ENCODE measurements at places on chromosomes 6 and 20. TPM values are rescaled to one million over a fixed set of nuclear protein-coding genes. Genes with fewer than 3 reads are reported as not detected.

Gene PTCRA
- total RNA-seq = not detected

Gene CSTF1
- total RNA-seq = 18.5 TPM

Gene BFSP1
- total RNA-seq = 1.3 TPM

Gene MCM8
- 5.7 TPM for total RNA-seq

Gene PRND
- total RNA-seq = not detected

Gene MICB
- total RNA-seq = 0.92 TPM

Gene FAM184A
- total RNA-seq = 0.76 TPM

Gene OPRL1
- 0.12 TPM for total RNA-seq

Gene C20orf144
- not detected for total RNA-seq

Gene MATN4
- total RNA-seq = 0.16 TPM

GRCh38 chr6:160462551-160463109 lies 114.5 kb downstream of the SLC22A3 start:
- ATAC-seq = peak; percentile 35

- ATAC-seq = no peak
These were observed 92.2 kb downstream of the SIM1 start for GRCh38 chr6:100372326-100373091.

DNA sequence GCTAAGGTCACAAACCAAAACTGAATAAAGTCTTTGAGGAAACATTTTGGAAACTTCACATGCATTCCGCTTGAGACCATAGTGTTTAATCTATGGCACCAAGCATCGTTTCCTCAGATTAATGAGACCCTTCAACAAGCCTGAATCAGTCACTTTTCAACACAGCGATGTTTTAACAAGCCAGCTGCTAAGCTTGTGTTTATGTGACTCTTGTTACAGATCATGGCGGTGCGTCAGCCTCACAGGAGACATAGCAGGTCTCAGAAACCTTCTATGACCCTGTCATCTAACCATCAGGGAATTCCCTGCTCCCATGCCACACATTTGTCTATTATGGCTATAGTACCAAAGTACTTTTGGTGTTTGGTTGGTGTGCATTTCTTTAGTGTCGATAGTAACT lies 57.2 kb downstream of the MTFR2 start:
- no peak for ATAC-seq

GRCh38 chr6:84249724-84250123 lies 22.3 kb upstream of the CEP162 start:
- ATAC-seq = no peak

- no peak for ATAC-seq
These were observed 4.3 kb upstream of the KCNG1 start for GRCh38 chr20:51027035-51027795.

GRCh38 chr6:142953373-142954273 lies 8.6 kb upstream of the HIVEP2 start:
- ATAC-seq = no peak

GRCh38 chr6:96460052-96460700 lies 61.4 kb upstream of the UFL1 start:
- ATAC-seq = no peak

DNA sequence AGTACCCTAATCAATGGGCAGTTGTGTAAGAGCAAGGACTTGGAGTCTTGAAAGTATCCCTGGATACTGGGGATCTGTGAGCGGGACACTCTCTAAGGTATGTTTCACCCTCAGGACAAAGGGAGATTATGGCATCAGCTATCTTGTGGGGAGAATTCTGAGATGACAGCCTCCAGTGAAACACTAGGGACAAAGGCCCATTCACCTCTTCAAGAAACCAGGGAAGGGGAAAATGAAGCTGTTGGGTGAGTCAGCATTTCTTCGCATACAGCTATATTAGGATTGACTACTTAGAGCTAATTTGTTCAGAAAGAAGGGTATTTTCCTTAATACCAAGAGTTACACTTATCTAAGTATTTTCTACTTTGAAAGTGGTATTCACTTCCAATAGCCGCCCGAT lies 35.9 kb downstream of the OPN5 start:
- ATAC-seq = no peak

- no peak for ATAC-seq
These were observed 95.4 kb upstream of the MRPS10 start for GRCh38 chr6:42313038-42313437.

DNA sequence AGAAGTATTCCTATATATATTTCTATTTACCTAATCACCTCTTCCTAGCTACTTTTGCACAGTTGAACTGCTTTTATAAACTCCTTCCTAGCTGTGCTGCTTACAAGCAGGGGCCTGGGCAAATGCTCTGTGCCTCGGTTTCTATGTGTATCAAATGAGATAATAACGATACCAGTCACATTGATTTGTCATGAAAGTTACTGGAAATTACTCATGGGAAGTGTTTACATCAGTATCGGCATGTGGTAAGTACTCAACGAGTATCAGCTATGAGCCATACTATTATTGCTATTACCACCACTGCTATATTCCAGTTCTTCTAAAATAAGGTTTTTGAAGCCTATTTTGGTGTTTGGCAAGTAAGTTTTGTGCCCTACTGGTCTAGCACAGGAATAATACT lies 4.9 kb downstream of the LAMA4 start:
- no peak for ATAC-seq

GRCh38 chr6:164409309-164410009 lies 899.9 kb downstream of the C6orf118 start:
- ATAC-seq = no peak

DNA sequence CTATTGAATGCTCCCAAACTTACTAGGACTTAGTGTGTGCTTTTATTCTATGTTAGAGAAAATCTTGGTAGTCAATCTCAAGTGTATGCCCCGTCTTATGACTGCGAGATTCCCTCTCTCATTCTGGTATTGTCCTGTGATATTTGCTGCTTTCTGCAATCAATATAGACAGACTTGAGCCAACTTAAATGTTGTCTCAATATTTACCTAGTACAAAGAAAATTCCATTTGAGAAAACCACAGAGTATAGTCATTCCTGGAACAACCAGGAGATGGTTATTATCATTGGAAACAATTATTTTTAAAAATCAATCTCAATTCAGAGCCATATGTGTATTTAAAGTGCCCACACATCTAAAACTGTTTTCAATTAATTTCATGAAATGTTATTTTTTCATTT lies 330.0 kb downstream of the NRN1 start:
- ATAC-seq = no peak

- ATAC-seq = no peak
These were observed 143.5 kb upstream of the SUPT3H start for GRCh38 chr6:45521226-45521625.

GRCh38 chr6:157848693-157849092 lies 25.6 kb downstream of the SNX9 start:
- ATAC-seq = peak; percentile 84

GRCh38 chr6:52457096-52457495 lies 37.0 kb downstream of the EFHC1 start:
- peak; percentile 68 for ATAC-seq

DNA sequence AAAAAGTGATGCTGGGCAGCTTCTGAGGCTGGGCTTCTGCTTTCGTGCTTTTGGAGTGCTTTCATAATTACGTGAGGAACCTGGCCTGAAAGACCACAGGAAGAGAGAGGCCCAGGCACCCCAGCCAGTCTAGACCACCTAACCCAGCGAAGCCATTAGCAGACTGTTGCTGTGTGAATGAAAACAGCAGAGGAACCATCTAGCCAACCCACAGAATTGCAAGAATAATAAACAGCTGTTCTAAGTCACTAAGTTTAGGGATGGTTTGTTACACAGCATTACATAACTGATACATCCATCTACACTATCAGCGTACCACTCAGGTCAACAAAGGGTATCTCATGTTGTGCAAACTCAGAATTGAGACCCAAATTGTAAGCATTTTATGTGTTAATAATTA lies 34.5 kb downstream of the FGD2 start:
- ATAC-seq = peak; percentile 18

DNA sequence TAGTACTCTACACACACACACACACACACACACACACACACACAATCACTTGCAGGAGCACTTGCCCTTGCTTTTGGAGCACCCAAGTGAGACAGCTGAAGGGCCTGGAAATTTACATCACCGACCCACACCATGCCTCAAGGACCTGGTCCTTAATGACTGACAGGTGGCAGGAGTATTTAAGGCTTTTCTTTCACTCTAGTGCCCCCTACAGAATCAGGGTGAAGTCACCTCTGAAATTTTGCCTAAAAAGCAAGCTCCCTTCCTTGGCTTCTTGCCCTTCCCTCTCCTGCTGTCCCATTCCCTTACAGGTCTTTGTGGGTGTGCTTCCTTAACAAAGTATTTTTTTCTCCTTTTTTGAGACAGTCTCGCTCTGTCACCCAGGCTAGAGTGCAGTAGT lies 353.5 kb upstream of the IRAK1BP1 start:
- no peak for ATAC-seq

GRCh38 chr6:136921936-136922684 lies at the start of gene SLC35D3:
TSS of gene SLC35D3 (plus strand) at chr6:136922301. CDS start at chr6:136922429, 128 bp downstream.
- peak; percentile 33 for ATAC-seq

- no peak for ATAC-seq
These were observed 3.0 kb downstream of the TSHZ2 start for GRCh38 chr20:52975029-52975732.

DNA sequence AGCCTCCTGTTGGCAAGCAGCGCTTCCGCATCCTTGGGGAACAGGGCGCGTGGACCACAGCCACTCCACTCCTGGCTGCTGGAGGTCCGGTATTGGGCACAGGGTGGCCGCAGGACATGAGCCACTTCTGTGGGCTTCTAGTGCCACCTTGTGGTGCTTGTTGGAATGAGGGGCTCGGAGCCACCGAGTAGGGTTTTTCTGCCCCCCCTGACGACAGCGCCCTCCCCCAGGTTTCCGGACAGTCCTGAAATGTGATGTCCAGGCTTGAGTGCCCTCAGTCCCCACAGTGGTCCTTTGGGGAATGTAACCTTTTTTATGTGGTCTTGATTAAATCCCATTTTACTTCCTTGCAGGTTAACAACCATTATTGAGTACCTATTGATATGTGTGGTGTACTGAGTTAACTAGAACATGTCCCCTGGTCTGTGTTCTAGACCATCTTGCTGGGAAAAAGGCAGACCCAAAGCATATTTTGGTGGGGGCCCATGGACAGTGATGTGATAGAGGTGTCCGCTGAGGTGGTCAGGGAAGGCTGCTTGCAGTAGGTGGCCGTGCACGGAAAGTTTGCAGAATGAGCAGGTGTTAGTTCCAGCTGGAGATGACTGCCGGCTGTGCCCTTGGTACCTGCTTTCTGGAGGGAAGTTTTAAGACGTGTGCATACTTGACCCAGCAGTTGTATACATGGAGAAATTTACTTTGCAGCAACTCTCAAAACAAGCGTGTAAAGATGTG lies 70.0 kb downstream of the PTPN1 start:
- peak; percentile 33 for ATAC-seq

DNA sequence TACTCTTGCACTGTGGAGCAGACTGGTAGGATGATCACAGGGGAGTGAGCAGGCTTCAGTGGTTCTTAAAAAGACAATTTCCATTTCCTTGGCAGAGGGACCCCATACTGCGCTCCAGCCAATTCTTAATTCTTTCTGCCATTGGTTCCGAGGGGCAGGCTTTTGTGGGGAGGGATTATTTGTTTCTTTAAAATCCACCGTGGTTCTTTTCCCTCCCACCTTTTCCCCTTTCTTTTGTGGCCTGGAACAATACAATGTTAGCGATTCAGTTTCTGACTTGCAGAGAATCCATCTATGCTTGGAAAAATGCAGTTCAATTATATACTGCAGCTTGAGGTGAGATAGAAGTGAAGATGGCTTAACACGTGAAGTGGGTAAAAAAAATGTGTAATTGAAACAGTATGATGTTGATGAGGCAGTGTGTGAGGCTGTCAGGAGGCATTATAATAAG lies 379.0 kb upstream of the FLRT3 start:
- ATAC-seq = no peak

DNA sequence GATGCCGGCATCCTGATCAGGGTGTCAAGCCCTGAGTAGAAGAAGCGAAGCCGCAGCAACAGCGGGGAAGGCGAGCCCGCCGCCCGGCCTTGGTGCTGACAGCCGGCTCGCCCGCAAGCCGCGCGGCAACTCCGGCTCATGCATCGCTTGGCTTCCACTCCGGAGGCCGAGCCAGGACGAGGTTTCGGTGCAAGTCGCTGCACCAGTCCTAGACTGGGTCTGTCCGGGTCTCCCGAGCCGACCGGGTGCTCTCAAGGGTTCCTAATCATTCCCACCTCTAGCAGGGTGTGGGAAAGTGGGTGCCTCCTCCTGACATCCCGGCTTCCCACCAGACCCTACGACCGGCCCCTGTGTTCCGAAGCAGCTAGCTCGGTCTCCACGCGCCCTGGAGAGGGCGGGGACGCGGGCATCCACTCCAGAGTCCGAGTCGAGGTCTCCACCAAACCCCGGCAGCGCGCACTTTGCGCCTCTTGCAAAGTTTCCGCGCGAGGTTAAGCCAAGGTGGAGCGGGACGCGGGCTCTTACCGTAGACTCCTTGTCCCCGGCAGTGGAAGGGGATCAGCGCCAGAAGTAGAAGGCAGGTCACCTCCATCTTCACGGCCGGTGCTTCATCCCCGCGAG lies 1.4 kb downstream of the MDGA1 start:
- peak; percentile 12 for ATAC-seq

DNA sequence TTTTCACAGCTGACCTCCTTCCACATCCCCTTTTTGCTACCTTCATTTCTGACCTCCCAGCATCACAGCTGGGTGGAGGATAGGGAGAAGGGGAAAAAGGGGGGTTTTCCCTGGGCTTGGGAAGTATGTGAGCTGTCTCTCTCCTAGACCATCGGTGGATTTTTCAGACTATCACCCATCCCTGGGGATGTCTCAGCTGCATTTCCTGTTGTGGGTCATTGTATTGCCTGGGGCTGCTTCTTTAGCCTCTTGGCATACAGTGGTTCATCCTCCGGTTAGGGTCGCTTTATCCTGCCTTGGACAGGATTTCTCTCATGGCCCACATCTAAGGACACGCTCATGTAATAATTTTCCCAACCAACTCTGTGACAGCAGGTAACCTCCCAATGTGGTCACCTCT lies 142.5 kb upstream of the ARG1 start:
- no peak for ATAC-seq

DNA sequence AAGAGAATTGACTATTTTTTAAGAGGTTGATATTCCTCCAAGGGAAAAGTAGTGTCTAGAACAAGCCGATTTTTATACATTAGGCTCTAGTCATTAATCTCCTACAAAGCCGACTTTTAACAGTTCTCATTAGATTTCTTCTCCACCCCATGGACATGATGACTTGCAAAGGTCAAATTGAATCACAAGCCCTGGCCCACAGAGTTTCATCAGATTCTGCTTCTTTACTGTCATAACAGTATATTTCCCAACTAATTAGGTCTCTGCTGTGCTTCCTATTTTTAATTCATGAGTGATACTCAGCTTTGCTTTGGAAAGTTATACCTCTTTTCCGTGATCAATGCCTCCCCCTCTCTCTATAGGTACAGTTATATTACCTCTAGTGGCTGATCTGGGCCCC lies 90.6 kb upstream of the ADGRB3 start:
- ATAC-seq = no peak

GRCh38 chr6:122374307-122374706 lies 25.1 kb upstream of the HSF2 start:
- no peak for ATAC-seq

DNA sequence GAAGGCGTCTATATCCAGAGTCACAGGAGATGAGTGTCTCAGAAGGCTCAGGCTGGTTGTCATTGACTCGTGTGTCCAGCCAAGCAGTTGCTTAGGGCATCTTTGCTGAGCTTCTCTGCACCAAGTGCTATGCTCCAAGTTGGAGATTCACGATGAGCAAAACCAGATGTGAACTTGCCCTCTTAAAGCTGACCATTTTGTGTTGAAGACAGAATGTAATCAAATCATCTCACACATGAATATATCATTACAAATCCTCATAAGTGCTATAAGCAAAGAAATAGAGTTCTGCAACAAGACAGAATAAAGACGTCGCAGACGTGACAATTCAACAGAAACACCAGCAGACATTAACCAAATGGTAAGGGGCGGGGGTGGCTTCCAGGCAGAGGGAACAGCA lies 103.9 kb downstream of the ALDH8A1 start:
- no peak for ATAC-seq

GRCh38 chr20:32443386-32443974 lies 85.3 kb downstream of the ASXL1 start:
- no peak for ATAC-seq
